Esophagus squamous epithelium (tissue), 5 donors: ENCODE measurements at places on chromosomes 4 and X. TPM values are rescaled to one million over a fixed set of nuclear protein-coding genes. Genes with fewer than 3 reads are reported as not detected.

The CTSO gene
- 1.6 TPM for total RNA-seq

The ASB12 gene
- not detected for total RNA-seq

The TSPAN5 gene
- total RNA-seq = 13.8 TPM

The AFM gene
- total RNA-seq = not detected

DNA sequence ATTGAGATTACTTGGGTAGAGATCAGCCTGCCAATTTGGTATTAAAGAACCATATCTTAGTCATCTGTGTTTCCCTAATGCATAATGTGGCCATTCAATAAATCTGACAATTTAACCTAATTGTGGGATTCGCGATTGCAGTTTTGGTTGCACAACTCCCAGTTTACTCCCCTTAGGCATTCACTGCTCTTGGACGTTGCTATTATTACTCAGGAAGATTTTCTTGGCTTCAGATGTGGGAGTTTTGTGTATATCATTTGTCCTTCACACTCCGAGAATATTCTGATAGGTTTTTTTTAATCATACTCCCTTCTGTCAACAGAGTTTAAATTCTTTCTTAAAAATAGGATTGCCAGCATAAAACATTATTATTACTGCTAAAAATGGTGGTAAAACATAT, 22.0 kb upstream of the TRPC3 start:
- DNase-seq = no peak

DNA sequence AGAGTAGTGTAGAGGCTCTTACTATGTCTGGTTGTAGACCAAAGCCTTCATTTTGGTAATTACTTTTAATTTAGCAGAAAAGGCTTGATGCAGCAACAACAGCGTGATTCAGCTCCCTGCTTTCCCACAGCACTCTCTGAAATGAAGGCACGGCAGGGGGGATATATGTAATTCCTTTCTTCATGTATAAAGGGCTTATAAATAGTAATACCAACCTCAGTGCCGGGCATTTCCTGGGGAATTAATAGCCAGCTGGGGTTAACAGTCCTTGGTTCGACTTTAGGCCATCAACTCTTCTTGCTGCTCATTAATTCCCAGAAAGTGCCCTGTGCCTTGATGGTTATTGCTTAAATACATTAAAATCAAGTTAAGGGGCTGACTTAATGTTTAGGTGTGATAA, 669.0 kb downstream of the ZNF674 start:
- no peak for DNase-seq

DNA sequence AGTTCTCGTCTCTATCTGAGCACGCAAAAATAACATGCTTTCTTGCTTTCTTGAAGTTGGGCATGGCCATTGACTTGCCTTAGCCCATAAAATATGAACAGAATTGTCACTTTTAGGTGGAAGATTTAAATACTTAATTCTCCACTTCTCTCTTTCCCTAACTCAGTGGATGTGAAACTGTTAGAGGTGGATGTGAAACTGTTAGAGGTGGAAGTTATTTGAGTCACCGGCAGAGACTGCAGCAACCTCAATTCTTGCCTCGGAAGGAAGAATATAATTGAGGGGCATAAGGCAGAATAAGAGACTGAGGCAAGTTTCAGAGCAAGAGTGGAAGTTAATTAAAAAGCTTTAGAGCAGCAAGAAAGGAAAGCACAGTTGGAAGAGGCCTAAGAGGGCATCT, 2.8 kb upstream of the PARM1 start:
- no peak for DNase-seq

- no peak for DNase-seq
Measured at GRCh38 chrX:149198980-149199732, 305.9 kb downstream of the IDS start.

DNA sequence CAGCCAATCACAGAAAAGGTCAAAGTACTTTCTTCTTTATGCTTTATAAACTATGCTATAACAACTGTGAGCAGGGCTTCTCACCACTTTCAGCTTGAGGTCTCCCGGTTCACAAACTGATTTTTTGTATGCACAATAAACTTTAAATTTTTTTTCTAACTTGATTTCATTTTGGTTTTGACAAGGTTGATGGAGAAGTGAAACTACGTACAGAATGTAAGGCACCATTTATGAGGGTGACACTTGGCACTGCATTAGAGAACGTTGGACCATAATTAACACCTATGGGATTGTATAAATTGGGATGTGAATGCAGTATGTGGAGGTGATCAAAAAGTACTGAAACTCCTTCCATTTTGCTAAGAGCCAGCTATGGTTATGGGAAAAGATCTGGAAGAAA, 857.9 kb upstream of the HTR2C start:
- no peak for DNase-seq

DNA sequence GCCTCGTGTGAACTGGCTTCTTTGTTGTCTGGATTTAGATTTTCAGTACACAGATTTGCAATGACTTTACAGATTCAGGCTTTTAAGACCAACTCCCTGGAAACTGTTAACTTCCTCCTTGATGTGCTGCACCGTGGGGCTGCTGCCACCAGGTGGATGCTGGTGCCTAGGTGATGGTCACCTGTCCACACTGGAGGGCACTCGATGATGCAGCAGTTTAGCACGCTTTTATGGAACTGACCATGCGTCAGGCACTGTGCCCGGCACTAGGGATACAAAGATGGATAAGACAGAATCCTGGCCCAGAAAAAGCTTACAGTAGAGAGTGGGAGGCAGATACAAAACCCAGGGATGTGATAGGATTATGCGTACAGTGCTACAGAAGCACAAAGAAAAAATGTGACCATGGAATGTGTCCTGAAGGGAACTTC, 180.7 kb downstream of the CEP135 start:
- DNase-seq = no peak

- DNase-seq = no peak
Measured at GRCh38 chrX:155715141-155715540, 102.4 kb upstream of the TMLHE start.

GRCh38 chr4:173415885-173416653, 17.2 kb upstream of the SCRG1 start:
- peak; percentile 5 for DNase-seq

DNA sequence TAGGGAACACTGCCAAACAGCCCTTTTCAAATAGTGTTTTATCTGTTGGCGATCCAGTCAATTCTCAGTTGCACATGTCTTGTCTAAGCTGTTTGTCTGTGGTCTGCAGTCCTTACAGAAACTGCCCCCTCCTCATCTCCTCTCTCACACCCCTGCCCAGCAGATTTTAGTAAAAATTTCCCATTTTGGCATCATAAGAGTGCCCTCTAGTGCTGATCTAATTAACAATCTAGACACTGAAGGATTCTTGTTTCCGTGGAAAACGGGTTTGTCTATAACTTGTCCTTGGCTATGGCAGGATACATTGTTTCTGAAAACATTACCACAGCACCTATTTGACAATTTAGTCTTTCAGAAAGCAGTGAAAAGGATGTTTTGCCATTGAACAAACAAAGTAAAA, 227.2 kb upstream of the MBNL3 start:
- DNase-seq = no peak

- no peak for DNase-seq
Measured at GRCh38 chrX:11430271-11430670, 137.1 kb downstream of the AMELX start.

DNA sequence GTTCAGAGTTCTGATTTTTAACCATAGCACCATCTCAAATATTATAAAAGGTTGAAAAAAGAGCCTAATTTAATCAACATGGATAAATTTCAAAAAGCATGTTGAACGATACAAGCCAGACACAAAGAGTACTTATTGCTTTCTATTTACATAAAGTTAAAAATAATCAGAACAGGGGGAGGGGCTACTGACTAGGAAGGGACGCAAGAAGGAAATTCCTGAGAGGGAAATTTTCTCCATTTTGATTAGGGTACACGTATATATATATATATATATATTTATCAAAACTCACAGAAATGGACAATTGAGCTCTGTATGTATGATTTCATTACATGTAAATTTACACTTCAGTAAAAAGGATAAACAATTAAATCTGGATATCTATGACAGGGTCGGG, 482 bp upstream of the MBTPS2 start:
- DNase-seq = no peak

DNA sequence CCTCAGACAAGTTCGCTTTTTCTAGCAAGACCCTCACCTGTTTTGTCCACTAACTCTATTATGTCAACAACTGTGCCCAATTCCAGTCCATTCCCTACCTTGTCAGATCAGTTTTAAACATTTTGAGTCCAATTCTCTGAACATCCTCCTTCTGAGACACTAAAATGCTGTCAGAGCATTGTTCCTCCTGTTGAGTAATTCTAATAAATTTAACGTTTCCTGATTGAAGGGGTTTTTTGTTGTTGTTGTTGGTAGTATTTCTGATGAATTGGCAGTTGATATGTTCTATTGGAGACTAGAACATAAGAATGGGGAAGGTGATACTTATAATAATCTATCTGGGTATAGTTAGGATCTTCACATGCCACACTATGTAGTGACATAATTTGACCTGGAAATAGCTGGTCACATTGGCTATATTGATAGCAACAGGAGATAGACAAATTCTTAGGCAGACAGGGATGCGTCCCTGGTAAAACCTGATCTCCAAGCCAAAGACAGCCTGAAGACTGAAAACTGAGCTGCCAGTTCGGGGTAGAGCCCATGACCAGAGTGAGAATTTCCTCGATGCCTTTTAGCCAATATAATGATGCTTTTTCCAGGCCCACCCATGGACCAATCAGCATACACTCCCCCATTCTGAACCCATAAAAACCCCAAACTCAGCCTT, 12.4 kb upstream of the CXCL2 start:
- DNase-seq = no peak

GRCh38 chr4:37973441-37973840, 13.2 kb downstream of the PTTG2 start:
- no peak for DNase-seq

DNA sequence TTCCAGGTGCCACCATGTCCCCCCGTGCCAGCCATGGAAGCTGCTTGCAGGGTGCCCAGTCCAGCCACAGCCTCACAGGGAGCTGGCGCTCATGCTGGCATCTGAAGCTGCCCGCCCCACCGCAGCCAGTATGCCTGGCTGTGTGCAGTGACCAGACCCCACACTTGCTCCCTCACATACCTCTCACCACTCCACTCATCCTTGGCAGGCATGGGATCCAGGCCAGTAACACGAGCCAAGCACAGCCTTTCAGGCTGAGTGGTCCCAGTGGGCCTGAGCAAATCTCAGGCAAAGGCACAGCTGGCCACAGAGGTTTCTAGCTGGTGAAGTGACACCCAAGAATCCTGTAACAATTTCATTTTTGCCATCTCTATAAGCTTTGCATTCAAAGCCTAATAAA, 48.4 kb upstream of the SEC24B start:
- DNase-seq = no peak

DNA sequence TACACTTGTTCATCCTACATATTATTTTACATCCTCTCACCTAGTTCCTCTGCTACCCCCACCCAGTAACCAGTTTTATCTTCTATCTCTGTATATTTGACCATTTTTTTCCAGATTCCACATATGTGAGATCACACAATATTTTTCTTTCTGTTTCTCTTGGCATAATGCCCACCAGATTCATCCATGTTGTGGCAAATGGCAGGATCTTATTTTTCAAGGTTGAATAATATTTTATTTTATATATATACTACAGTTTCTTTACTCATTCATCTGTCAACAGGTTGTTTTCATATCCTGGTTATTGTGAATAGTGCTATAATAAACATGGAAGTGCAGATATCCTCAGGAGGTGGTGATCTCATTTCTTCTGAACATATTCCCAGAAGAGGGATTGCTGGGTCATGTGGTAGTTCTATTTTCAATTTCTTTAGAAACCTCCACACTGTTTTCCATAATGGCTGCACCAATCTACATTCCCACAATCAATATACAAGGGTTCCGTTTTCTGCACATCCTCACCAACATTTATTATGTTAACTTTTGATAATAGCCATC, 48.2 kb downstream of the THAP9 start:
- no peak for DNase-seq

- no peak for DNase-seq
Measured at GRCh38 chr4:115454228-115454627, 340.8 kb upstream of the NDST4 start.

DNA sequence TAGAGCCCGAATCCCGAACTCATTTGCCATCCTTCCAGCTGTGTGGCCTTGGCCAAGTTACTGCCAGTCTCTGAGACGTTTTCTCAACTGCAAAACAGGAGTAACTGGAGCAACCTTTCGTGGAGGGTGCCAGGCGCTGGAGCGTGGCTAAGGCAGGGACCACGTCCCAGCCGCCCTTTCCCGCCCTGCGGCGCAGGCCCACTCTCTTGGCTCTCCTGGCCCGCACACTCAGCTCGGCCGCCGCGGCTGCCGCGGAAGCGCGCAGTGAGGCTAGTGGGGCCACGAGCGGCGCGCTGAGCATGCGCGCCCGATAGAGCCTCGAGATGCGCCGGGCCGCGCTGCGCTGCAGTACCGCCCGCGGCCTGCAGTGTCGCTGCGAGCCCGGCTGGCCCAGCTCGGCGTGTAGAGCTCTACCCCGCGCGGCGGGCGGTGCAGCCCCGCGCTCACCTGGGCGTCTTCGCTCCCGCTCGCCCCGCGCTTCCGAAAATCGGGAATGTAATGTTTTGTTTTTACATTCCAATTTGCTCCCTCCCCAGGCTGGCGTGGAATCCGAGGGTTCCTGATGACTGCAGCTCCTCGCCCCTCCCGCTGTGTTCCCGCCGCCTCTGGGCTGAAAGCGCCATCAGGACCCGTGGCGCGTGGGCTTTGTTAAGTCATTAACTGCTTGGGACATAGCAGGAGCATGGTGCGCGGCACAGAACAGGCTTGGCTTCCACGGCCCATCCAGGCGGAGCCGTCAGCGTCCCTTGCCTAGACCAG, 4.0 kb upstream of the ZNF518B start:
- no peak for DNase-seq
